Activated CD4-positive, alpha-beta T cell treated with anti-CD3 and anti-CD28 coated beads, Interleukin-2, amount 50 U/mL, for 48 hours (primary cell): ENCODE measurements at places on chromosomes 11 and 22.

DNA sequence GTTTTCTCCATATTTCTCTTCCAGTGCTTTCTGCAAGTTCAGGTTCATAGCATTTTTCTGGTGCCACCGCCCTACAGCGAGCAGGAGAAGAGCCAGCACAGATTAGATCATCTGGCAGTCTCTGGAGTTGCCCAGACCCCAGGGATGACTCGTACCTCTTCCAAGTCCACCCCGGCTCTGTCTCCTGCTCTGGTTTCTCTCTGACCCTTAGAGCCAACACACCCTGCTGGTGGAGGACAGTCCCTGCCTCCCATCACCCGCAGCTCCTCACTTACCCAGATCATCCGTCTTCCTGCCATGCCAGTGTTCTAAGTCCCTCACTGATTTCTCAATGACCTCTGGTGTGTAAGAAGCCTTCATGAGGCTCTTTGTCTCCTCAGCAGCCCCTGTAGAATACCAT is 28.0 kb downstream of the TST start:
- no peak for DNase-seq

- no peak for DNase-seq
These were observed 5.6 kb downstream of the SLC29A2 start for GRCh38 chr11:66365711-66366619.

GRCh38 chr11:125088576-125089455 is 22.6 kb downstream of the TMEM218 start:
- DNase-seq = no peak

DNA sequence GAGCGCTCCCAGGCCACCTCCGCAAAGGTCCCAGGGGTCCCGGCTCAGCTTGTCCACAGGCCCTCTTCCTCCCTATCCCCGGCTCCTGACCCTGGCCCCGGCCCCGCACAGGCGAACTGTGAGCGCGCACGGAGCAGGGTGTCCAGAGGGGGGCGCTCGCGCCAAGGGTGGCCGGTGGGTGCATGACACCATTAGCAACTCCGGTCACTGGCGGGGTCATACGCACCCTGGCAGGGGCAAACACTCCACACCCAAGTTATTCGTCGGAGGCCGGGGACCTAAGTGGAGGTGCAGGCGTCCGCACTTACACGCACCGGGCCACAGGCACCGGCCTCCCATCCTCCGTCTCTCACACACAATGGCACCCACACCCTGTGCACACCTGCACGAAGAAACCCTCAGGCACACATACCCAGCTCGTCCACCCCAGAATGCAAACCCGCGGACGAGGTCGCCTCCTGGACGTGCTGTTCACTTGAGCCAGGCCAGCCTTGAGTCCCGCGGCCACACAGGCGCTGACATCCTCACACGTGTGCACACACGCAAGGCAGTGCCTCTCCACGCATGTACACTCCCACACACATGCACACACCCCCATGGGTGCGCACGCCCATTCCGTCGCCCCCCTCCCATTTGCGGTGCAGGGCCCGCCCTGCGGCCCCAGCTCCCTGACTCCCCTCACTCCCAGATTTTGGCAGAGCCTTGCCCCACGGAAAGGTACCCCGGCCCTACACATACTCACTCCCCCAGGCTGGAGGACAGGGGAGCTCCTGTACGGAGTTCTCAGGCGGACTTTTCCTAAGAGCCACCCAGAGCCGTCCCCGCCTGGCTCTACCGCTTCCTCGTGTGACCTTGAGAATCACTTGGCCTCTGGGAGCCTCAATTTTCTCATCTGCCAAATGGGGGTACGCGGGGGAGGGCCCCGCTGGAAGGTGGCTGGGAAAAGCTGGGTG is at the start of gene RASGRP2:
TSS of gene RASGRP2 (minus strand) at position 552 of the 953 bp plus-strand sequence. CDS start 1,276 bp downstream, outside the sequence.
- peak; percentile 87 for DNase-seq

DNA sequence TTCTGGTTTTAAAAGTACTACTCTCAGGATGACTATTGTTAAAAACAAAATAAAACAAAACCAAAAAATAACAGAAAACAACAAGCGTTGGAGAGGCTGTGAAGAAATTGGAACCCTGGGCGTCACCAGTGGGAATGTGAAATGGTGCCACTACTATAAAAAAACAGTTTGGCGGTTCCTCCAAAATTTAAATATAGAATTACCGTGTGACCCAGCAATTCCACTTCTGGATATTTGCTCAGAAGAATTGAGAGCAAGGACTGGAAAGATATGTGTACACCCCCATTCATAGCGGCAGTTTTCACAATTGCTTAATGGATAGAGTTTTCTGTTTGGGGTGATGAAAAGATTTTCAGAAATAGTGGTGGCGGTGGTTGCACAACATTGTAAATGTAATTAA is 8.6 kb downstream of the APOA4 start:
- no peak for DNase-seq

DNA sequence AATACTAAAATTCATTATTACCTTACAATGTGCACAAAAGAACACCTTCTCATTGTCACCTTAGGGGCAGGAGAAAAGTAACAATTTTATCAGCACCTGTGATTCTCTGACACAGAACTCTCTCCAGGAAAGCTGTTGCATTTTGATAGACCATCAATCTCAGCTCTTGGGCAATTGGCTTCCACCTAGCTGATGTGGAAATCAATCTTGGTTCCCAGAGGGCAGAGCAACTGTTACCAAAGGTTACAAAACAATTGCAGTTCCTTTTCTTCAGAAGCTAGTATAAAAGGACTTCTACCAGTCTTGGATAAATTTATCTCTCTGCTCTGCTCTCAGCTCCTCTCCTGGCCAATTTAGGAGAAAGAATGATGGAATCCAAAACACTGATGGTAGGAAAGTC is 157.8 kb upstream of the DDI1 start:
- no peak for DNase-seq

DNA sequence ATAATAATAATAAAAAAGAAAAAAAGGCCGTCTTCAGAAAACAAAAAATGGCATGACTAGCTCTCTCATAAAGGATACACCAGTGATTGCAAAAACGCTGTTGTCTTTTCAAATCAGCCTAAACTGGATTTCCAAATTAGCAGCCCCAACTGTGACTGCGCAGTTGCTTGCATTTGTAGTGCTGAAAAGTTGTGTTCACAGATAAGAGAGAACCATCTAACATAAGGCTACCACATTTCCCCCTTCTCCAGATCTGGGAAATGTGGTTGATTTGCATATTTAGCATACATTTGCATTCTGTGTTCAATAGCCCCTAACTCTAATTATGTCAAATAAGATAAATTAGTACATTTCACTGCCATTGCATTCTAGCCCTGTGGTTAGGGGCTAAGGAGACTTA is 650.7 kb downstream of the OPCML start:
- DNase-seq = no peak

DNA sequence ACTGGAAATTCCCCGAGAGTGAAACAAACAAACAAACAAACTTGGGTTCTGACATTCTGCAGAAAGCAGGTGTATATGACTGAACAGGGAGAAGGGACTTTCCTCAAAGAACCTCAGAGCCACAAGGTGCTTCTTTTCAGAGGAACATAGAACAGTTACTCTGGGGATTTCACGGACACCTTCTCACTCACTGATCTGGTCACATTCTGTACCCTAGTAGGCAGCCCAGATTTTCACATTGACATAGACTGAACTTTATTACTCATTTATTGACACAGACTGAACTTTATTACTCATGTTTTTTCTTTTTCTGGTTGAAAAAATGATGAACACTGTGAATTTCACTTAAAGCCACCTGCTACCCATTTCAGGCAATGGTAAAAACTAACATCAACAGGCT is 263.0 kb downstream of the OPCML start:
- DNase-seq = no peak

DNA sequence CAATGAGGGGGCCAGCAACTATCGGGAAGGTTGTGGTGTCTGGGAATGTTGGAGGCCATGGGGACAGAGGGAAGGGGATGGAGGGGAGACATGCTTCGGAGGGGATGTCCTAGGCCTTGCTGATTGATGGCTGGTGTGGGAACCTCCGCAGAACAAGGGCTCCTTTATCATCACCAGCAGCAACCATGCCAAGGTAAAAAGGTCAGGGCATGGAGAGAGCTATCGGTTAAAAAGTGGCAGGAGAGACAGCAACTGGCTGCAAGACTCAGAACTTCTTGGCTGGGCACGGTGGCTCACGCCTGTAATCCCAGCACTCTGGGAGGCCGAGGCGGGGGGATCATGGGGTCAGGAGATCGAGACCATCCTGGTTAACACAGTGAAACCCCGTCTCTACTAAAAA is 3.0 kb downstream of the GSTT4 start:
- DNase-seq = no peak

DNA sequence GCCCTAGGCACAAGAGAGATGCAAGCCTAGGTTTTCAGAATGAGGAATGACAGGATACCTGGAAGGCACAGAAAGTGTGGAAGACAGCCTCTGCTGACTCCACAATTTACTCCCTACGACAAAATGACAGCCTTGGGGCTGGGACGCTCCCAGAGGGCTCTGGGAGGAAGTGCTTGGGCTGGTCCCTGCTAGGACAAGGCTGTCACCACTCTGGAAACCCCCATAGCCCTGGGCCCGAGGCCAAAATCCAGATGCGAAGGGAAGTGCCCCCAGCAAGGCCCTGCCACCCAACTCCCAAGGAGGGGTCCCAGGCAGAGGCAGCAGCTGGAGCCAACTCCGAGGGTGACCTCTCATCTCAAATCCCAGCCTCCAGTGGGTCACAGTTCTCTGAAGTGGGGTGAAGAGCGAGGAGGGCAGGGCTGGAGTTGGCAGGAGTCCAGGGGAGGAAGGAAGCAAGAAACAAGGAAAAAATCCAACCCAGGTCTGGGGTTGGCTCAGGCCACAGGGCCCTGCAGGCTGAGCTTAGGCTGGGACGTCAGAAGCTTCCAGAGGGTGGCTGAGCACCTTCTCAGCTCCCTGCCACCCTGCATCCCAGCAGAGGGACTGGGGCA is 6.3 kb upstream of the CDC42EP2 start:
- DNase-seq = no peak

- DNase-seq = peak; percentile 13
These were observed 63.2 kb downstream of the GRIA4 start for GRCh38 chr11:105673089-105673488.

DNA sequence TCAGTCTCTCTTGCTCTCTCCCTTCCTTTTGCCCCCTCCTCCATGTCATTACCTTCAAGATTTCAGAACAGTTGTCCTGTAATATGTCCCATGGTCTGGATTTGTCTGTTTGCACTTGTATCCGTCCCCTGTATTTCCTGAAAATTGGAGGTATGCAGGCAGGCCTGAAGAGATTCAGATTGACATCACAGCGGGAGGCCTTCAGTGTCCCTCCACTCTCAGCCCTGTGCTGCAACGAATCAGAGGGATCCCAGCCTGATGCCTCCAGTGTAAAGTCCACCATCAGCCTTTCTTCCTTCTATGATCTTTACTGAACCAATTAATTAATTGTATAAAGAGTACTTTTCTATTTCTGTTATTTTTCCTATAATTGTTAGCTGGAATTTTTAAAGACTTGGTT is 57.3 kb downstream of the ELMOD1 start:
- DNase-seq = no peak

DNA sequence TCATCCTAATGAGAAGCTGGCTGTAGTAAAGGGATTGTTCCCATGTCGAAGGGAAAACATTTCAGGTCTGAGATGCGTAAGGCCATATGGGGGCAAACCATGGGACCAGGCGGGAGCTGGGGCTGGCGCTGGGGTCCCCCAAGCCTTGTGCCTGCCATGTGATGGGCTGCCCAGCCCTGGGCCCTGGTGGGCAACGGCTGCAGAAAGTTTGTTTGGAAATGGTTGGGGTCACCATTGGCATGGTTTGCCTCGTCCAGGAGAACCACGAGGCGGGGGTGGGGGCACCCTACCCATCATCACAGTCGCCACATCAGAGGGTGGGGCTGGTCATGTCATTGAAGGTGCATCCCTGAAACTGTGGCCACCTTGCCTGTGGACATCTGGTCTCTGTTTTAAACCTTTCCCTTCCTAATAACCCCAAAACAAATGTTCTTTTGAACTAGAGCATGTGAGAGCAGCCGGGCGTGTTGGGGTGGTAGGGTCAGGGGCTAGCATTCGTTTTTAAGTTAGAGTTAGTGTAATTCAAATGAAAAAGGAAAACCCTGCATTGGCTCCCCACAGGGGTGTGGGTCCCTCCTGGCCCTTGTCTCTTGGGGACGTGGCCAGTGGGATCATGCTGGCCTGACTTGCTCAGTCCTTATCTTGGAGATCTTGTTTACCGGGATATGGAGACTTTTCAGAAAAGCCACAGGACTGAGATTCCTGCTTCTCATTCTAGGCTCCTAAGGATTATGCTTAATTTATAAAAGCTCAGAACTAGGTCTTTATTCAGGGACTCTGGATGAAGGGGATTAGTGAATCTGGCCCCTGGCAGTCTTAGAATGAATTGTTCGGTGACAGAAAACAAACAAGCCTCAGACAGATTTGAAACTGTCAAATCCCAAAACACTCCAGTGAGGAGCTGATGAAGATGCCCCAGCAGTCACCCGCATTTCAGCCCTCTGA is 98.5 kb downstream of the CTTN start:
- no peak for DNase-seq

GRCh38 chr11:61889831-61890230 is 1.5 kb downstream of the FADS3 start:
- DNase-seq = no peak

GRCh38 chr11:61771985-61772455 is 19.6 kb downstream of the MYRF start:
- DNase-seq = no peak

DNA sequence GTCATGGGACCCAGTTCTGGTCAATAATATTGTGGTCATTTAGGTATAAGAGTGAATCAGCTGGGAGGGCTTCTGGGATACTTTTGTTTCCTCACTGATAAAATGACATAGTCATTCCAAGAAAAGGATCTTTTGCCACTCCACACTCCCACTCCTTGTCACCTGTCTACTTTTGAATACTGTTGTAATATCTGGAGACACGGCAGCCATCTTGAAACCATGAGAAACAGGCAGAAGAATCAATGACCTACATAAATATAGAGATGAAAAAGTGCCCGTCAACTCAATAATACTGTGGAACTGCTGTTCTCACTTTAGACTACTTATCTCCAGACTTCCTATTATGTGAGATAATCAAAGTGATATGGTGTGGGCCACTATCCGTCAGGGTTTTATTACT is 154.2 kb downstream of the CCDC34 start:
- no peak for DNase-seq

DNA sequence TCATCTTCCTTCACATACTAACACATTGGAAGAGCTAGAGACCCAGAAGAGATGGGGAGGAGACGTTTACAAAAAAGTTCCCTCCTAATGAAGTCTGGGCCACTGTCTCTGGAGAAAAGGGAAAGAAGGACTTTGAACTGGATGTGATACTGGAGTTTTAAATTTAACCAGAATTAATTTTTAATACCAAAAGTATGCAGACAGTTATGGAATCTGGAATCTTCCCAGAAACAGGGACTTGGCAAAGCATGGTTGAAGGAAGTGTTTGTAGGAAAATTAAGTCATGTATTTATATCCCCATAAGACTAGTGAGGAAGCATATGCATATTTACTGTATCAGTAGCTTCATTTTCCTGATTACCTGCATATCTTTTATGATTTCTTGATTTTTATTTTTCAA is 215.5 kb downstream of the TTC28 start:
- no peak for DNase-seq
